Left renal cortex interstitium (tissue), 4 donors: ENCODE measurements at places on chromosomes 7 and 10.

GRCh38 chr10:67110286-67110685, 184.4 kb downstream of the LRRTM3 start:
- DNase-seq = no peak

DNA sequence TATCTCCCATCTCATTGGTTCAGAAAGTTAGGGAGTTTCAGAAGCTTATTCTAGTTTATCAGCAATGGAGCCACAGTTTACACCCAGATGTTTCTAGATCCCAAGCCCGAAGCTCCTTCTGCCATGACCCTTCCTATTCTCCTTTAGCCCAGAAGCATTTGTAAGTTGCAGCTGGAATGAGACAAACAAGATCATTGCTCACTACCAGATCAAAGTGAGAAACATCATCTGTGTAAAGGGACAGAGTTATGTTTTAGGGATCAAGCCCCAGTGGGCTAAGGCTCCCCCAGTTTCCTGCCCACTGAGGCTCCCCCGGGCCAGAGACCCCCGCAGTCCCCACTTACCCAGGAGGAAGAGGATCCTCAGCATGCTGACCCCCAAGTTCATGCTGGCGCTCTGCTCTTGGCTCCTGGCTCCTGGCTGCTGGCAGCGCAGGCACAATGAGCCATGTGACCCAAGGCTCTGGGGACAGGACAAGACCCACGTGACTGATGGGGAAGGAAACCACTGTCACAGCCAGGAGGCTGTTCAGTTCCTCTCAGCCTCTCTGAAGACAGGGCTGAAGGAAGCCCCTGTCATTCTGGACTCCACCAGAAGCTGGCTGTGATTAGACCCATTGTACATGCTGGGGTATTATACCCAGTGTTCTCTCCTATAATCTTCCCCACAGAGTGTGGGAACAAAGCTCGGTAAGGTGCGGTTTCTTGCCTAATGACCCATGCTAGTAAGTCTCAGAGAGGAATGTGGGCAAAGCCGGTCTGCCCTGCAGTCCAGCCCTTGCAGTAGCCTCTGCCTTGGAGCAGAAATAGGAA, at the start of gene TMEM273:
TMEM273 (minus strand) TSS at position 442 of the 812 bp plus-strand sequence; CDS start at position 387, 55 bp downstream.
- no peak for DNase-seq

DNA sequence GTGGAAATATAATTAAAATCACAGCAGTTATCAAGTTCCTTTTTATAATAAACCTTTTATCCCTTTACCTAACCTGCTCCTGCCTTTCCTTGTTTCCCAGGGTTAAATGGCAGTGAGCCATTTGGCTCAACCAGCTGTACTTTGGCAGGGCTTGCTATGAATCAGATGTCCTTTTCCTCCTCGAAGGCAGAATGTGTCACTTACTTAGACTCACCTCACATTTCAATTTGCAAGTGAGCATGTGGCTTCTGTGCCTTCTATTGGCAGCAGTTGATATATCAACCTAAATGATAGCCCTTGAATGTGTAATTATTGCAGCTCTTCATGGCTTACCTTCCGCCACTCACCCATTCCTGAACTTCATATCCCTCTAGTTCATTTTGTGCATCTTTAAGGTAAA, 301.7 kb downstream of the CSTF2T start:
- DNase-seq = no peak

DNA sequence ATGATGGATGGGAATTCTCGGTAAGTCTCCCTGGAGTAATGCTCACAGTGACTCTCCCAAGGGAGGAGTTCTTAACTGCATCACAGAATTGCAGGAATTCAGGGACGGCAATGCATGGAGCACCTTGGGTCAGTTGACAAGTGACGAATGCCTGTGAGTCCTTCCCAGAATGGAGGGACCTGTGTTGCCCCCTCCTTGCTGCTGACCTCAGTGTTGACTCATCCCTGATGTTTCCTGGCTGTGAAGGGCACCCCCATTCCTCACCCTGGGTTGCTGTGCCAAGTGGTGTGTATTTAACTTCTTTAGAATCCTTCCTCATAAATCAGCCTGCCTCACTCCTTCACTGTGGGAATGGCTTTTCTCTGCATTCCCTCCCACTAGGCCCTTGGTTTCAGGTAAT, 98.9 kb downstream of the LRMDA start:
- DNase-seq = no peak

GRCh38 chr10:34475274-34475646, 339.8 kb downstream of the PARD3 start:
- DNase-seq = no peak

- DNase-seq = no peak
These were observed 102.2 kb upstream of the GATA3 start for GRCh38 chr10:7952266-7952665.

DNA sequence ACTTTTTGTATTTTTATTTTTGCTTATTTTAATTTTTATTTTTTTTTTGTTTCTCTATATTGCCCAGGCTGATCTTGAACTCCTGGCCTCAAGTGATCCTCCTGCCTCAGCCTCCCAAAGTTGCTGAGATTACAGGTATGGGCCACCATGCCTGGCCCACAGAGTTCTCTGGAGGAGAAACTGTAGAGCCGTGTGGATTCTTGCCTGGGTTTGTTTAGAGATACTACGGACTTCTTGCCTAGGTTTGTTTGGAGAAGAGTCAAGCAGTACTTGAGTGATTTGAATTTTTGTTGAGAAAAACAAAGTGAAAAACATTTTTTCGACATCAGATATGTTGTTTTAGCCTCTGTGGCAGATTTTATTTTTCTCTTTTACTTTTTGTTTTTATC, 99.0 kb downstream of the CAMK1D start:
- DNase-seq = no peak

GRCh38 chr7:23299770-23300300, 696 bp downstream of the MALSU1 start:
- no peak for DNase-seq

GRCh38 chr10:6918305-6918704, 338.2 kb upstream of the PRKCQ start:
- DNase-seq = no peak

DNA sequence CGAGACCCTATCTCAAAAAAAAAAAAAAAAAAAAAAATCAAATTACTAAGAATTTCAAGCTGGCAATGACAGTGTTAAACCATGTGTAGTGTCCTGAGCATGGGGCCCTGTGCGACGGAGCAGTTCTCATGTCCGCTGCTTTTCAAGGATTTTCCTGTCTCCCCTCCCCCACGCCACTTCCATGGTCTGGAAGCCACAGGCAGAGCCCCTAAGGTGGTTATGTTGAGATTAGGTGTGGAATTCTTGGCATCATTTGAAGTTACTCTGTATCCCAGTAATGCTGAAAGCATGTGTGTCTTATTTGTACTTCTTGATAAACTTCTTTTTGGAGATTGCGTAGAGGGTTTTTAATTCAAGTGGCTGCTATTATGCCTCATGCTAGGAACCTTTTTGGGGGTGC, 65.2 kb downstream of the PFKFB3 start:
- no peak for DNase-seq

- no peak for DNase-seq
These were observed 1189.5 kb downstream of the GATA3 start for GRCh38 chr10:9243941-9244411.

DNA sequence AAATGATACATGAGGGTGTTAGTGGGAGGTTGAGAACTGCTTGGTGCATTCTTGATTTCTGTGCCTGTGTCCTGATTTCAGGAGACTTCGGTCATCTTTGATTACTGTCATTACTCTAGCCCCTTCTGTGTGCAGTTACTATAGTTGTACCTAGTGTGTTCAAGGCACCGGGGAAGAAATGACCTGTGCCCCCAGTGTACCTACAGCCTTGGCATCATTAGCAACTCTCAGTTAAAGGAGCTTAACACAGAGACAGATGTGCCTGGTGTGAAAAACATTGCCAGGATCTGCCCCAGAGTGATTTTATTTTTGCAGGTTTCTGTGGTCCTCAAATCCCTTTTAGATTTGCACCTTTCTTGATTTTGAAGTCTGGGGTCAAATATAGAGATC, 62.2 kb downstream of the ARID5B start:
- DNase-seq = no peak

GRCh38 chr7:114944745-114945625, 23.1 kb downstream of the MDFIC start:
- peak; percentile 41 for DNase-seq

DNA sequence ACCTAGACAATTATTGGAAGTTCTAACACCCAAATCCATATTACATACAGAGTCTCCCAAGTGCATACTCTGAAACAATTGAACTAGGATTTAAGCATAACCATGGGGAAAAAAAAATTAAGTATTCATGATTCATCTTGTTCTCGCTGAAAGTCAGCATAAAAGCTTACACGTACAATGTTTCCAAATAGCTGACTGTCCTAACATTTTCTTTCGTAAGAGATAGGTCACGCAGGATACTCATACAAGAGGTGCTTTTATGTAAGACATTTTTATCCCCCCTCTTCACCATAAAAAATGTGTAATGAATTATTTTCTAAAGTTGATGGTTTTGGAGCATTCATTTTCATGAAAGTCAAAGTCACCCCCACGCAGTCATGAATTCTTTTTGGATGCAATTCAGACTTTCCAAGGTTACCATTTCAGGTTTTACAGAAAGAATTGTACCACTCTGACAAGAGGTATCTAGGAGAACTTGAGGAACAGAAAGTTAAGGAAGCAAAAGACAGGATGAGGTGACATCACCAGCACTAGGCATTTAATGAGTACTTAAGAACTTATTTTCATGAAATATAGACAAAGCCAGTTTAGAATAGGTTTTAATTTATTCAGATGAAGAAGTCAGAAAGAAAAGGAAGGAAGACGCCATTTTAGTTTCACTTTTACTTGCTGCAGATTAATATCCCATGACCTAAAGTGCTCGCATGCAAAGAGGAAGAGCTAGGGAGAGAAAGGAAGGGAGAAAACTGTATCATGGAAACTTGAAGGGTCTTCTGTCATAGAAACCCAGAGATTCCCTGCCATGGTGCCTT, 55.8 kb downstream of the TMEM26 start:
- no peak for DNase-seq

DNA sequence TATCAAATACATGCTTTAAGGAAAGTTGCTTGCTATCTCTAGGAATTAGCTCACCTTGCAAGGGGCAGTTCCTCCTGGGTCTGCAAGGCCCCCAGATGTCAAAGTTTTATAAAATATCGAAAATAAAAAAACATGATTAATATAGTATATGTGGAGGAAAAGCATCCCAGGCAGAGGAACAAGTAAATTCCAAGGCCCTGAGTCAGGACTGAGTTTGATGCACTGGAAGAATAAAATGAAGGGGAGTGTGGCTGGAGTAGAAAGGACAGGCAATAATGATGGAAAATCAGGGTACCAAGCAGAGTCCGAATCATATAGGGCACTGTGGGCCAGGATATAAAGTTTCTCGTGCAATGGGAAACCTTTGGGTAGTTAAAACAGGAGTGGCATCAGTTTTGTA, 112.4 kb upstream of the EEPD1 start:
- no peak for DNase-seq

- DNase-seq = no peak
These were observed 24.1 kb downstream of the OAT start for GRCh38 chr10:124394583-124394982.

- no peak for DNase-seq
These were observed 22.2 kb downstream of the LIPK start for GRCh38 chr10:88728107-88728763.

GRCh38 chr7:418636-419280, 100.9 kb downstream of the PDGFA start:
- DNase-seq = no peak

DNA sequence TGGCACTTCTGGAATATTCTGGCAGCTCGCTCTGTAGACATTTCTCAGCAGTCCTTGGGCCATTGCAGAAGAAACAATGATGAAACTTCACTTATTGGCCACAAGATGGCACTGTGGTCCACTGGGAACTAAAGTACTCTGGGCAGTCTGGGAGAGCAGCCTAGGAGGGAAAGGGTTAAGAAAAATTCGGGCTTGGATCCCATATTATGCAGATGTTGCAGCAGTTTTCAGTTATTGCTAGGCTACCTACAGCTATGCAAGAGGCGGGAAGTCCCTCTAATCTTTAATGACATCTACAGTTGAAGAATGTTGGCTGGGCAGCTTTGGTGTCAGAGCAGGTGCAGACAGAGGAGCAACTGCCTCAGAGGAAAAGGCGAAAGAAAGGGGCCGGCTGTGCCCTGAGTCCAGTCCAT, 201.7 kb upstream of the PRSS58 start:
- DNase-seq = no peak

DNA sequence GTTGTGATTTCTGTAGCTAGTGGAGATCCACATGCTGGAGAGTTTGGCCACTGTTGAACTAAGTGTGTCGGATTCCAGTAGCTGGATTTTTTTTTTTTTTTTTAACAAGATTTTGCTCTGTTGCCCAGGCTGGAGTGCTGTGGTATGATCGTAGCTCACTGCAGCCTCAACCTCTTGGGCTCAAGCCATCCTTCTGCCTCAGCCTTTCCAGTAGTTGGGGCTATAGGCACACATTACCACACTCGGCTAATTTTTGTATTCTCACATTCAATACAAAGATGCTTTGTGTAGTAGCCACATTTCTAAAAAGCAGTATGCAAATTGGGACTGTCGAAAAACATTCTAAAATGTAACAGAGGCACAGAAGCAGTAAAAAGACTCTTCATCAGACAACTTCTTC, 63.5 kb downstream of the RABGEF1 start:
- DNase-seq = no peak

GRCh38 chr10:34558093-34558583, 257.0 kb downstream of the PARD3 start:
- no peak for DNase-seq

DNA sequence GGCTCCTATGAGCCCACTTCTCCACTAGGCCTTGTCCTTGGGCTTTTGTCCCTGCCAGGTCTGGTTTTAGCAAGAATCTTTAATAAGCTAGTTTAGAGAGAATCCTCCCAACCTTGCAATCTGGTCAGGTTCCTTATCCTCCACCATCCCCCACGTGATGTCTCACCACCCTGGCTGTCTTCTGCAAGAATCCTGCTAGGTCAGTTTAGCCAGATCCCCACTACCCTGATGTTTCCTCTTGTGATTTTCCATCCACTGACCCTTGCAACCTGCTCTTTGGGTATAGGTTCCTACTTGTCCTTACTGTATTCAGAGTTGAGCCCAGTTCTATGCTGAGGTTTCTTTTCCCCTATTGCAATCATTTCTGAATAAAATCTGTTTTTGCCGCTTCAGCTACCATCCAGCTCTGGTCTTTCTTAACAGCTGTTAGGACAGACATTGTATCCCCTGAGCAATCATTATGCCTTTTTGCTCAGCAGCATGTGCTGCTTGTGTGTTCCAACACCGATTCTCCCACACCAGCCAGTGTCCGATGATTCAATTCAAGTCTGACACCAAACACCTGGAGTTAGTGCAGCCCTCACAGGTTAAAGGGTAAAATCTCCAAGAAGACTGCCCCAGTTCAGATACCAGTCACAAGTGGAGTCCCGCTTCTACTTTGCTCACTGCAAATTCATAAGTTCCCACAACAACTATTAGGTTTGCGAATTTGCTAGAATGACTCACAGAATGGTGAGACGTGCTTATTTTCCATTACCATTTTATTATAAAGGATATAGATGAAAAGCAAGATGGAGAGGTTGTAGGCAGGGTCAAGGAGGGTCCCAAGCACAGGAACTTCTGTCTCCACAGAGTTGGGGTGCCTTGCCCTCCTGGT, 62.2 kb upstream of the ADCY1 start:
- no peak for DNase-seq

DNA sequence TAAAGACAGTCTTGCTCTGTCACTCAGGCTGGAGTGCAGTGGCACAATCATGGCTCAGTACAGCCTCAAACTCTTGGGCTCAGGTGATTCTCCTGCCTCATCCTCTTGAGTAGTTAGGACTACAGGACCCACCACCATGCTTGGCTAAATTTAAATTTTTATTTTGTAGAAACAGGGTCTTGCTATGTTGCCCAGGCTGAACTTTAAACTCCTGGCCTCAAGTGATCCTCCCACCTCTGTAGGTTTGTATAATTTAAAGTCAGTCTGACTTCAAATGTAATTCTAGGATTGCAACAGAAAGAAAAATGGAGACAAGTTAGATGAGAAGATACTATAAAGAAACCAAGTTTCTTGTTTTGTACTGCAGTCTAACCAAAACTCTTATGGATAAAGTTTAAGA, 11.5 kb downstream of the TMEM60 start:
- DNase-seq = no peak
